ENCODE measurements at places on chromosomes 7 and 10.

DNA sequence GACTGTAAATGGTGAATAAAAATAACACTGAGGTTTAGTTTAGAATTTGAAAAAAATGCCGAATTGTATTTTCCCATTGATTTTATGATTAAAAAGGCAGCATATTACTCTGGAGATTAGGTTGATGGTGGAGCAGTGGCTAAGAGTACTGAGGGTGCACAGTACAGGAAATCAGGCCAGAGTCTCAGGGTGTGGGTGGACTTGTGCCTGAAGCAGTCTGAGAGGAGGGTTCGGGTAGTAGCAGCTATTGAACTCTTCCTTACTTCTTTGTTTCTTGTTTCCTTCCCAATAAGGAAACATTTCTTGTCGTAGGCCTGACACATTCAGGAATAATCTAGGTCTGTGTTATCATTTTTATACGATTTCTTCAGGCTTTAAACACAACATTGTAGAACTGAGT lies 319.0 kb upstream of the MBL2 start:
- DNase-seq = no peak

GRCh38 chr10:122276611-122277208 lies 5.6 kb downstream of the BTBD16 start:
- DNase-seq = no peak

DNA sequence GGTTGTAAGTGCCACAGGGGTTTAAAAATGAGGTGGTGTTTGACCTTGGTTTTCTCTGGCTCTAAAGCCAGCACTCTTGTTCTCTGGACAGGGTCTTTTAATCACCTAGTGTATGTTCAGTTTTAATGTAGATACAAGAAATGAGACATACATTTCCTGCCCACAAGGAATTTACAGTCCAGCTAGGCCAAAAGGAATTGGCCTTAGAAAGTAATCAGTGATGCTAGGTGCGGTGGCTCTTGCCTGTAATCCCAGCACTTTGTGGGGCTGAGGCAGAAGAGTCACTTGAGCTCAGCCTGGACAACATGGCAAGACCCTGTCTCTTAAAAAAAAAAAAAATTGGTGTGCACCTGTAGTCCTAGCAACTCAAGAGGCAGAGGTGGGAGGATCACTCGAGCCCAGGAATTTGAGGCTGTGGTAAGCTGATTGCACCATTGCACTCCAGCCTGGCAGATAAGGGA lies 100.2 kb downstream of the LRMDA start:
- DNase-seq = no peak

DNA sequence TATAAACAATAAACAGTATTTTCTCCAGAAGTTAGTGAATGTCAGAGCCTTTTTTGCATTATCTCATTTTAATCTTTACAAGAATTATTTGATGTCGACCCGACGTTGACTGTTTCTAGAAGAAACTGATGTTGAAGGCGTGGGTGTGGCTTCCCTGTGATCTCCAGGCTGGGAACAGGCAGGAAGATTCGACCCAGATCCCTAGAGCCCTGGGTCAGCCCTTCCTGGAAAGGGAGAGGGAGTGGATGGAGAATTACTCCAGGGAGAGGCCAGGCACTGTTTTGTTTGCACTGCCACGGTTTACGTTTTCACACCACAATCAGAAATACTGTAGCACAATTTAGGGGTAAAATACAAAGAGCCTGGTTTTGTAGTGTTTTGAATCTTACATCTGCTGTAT lies 133.1 kb downstream of the ADARB2 start:
- no peak for DNase-seq

DNA sequence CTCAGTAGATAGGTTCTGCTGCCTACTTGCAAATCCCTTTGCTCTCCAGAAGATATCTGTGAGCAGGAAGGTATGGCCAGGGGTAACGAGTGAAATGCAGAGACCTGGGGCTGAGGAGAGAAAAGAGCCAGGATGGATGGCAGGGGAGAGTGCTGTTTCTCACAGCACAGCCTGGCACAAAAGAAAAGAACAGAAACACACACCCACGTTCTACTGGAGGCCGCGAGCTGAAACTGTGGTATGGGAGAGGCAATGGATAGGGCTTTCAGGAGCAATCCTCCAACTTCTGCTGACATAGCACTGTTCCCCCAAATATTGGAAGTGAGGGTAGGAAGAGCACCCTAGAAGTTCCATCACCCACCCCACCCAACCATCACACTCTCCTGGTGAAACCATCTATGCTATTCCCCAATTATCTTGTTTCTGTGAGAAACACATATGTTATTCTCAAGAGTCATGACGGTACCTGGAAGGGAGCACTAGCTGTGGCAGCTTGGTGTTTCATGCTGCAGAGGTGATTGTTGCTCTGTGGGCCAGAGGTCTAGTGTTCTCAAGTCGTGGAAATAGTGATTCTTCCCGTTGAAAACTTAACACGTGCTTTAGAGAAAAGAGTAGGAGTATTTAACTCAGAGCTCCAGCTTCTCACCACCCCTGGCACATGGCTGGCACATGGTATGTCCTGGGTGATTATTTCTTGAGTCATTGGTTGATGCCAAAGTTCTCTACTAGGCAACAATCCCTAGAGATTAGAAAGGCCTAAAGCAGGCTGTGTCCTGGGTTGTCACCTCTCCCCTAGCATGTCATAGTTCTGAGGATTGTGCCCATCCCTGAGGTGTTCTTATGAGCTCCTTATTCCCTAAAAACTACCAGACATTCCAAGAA lies 198.3 kb downstream of the PLXNA4 start:
- DNase-seq = no peak

DNA sequence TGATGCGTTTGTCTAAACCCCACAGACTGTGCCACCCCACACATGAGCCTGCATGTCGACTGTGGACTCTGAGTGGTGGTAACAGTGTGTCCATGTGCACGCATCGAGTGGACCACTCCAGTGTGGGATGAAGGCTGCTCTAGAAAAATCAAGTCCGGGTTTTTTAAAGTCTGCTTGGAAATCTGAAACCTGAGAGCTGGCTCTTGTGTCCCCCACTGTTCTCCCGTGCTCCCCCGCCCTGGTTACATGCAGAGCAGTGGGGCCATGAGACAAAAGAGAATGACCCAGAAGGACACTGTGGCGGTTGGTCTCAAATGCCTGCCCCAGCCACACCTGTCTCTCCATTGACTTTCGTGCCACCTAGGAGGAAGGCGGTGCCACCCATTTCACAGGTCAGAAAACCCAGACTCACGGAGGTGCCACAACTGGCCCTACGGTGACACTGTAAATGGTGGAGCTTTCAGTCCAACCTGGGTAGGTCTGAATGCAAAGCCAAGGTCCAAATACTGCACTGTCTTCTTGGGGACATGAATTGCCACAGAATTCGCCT lies 27.3 kb upstream of the PWWP2B start:
- no peak for DNase-seq

DNA sequence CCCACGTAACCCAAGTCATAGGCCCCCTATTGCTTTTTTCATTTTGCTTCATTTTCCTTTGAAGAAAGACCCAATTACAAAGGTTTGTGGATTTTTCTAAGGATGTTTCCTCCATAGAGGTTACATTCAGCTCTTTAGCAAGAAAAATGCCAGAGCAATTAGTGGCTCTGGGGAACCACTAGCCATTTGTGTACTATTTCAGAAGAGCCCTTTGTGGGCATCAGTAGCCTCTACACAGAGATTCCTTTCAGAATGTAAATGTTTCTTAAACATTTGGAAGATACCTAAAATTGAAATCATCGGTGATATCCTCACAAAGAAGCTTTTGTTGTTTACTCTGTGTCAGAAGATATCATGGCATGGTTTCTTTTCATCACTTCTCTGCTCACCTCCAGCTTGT lies 291.0 kb upstream of the KMT2E start:
- no peak for DNase-seq

DNA sequence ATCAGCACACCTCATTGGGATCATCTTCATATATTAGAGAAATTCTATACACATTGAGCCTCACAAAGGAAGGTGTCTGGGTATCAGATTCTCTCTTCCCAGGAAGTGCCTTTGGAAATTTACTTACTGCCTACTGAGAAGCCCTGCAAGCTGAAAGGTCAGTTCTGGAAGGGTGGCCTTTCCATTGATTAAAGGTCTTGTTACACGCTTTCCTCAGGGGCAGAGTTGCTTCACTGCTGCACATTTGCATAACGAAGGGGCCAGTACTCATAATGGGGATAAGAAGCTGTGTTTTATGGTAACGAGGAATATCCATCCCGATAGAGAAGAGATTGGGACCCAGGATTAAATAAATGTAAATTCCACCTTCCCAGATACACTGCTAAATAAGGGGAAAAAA lies 19.4 kb upstream of the IL15RA start:
- no peak for DNase-seq

DNA sequence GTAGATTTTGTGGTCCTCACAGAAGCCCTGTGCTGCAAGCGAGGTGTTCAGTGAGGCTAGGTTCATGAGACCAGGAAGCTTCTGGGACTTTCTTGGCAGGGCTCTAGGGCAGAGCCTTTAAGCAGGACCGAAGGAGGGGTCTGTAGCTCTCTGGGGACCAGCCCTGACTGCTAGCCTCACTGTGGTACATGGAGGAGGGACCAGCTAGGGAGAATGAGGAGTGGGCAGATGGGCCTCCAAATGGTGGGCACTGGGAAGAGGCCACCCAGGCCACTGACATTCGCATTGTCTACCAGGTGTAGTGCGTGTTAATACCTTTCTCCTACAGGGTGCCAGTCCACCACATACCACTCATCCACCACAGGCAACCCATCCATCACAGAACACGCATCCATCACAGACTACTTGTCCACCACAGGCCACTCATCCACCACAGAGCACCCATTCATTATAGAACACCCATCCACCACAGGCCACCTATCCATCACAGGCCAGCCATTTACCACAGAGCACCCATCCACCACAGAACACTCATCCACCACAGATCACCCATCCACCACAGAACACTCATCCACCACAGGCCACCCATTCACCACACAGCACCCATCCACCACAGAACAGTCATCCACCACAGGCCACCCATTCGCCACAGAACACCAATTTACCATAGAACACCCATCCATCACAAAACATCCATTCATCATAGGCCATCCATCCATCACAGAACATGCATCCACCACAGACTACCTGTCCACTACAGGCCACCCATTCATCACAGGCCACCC lies 31.6 kb upstream of the ZNF488 start:
- no peak for DNase-seq

GRCh38 chr7:37255327-37255944 lies 193.2 kb downstream of the ELMO1 start:
- no peak for DNase-seq

- DNase-seq = no peak
Observed at GRCh38 chr7:26525398-26526264, 234.0 kb downstream of the SNX10 start.

GRCh38 chr10:35331894-35332640 lies 4.2 kb upstream of the CCNY start:
- DNase-seq = no peak

DNA sequence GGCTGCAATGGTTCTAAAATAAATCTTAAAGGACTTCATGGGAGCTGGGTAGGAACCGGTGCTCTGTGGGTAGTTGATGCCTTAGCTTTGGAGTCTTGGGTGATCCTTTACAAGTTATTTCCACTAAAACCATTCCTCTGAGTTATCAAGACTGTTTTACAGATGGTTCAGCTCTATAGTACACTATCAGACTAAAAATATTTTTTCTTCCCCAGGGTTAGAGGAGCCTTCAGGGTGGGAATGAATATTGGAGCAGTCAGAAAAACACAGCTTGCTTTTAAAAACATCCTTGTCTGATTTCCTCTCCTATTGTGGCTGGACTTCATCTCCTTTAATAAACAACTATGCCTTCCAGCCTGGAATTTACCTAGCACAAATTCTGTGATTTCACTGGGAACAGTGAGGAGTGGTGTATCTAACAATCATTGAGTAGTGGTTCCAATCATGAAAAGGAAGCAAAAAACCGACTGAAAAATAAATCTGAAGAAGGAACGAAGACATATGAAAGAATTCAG lies 102.6 kb upstream of the AFAP1L2 start:
- no peak for DNase-seq

GRCh38 chr7:64871761-64872160 lies 31.3 kb upstream of the ZNF273 start:
- no peak for DNase-seq

DNA sequence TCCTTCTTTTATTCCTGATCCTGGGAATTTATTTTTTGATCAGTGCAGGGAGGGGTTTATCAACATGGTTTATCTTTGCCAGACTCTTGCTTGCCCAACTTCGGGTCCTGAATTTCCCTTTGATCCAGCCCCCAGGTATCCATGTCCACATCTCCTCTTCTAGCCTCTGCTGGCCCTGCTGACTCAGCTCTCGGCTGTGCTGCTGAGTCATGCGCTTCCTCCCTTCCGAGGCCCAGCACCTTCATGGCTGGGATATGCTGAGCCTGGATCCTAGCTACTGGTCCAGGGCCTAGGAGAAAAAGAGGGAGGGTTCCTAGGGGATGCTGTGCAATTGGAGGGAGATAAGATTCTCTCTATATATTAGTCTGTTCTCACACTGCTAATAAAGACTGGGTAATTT lies 380.7 kb upstream of the SHH start:
- DNase-seq = no peak

- DNase-seq = no peak
Observed at GRCh38 chr10:77045085-77045484, 592.5 kb downstream of the KCNMA1 start.

- no peak for DNase-seq
Observed at GRCh38 chr10:1230592-1231275, 174.5 kb downstream of the WDR37 start.

DNA sequence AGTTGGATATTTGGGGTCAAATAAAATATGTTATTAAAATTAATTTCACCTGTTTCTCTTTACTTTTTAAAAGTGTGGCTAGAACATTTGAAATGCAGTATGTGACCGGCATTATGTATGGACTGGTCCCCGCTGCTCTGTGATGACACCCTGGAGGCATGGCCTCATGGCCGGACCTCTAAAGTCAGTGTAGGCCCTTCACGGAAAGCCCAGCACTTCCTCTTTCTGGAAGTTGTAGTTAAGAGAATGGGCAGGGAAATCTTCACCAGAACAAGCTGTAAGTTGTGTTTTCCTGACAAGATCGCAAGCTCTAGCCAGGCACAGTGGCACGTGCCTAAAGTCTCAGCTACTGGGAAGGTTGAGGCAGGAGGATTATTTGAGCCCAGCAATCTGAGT lies 38.3 kb upstream of the SRGN start:
- no peak for DNase-seq

DNA sequence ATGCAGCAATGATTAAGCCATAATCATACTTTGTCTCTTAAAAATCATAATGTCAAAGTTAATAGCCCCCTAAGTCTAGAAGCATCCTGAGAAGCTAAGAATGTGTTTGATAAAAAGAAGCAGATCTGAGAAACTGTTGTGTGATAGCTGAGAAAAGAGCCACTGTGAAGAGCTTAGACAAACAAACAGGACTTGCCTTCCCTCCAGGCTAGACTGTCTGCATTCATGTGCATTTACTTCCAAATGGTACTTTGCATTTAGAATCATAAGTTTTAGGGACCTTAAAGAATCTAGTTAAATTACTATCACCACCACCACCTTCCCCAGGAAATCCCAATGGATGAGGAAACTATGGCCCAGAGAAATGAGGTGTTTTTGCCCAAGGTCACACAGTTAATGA lies 62.7 kb upstream of the NFKB2 start:
- DNase-seq = no peak

- DNase-seq = no peak
Observed at GRCh38 chr10:34290412-34291081, 524.5 kb downstream of the PARD3 start.
